H54 (cell line): ENCODE measurements at places on chromosomes 6 and 20.

- DNase-seq = no peak
These were observed 185.3 kb downstream of the ADAT2 start for GRCh38 chr6:143264986-143265764.

- no peak for DNase-seq
These were observed 6.8 kb downstream of the HFE start for GRCh38 chr6:26094036-26094435.

DNA sequence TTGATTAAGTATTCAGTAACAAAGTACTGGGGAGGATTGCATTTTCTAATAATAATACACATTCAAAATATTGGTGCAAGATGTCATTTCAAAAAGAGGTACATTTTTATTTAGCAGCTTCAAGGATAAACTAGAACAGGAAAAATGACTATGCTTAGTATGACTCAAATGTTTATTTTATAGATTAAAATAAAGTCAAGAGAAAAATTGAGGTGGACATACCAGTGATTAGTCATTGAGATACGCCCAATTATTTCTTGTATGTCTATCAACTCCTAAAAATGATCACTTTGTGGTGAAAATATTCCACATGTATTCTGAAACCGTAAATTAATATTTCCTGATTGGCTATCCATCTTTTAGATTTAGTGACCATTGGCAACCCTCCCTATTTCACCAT, 96.7 kb downstream of the PHF3 start:
- DNase-seq = no peak

GRCh38 chr6:40901322-40902055, 137.5 kb downstream of the UNC5CL start:
- no peak for DNase-seq
